Activated T-helper 1 cell treated with Interleukin-2 at 50 U/mL for 16 hours (primary cell): ENCODE measurements at places on chromosomes 11 and 22.

- DNase-seq = no peak
These were observed 5.7 kb upstream of the C1QTNF4 start for GRCh38 chr11:47599902-47600301.

DNA sequence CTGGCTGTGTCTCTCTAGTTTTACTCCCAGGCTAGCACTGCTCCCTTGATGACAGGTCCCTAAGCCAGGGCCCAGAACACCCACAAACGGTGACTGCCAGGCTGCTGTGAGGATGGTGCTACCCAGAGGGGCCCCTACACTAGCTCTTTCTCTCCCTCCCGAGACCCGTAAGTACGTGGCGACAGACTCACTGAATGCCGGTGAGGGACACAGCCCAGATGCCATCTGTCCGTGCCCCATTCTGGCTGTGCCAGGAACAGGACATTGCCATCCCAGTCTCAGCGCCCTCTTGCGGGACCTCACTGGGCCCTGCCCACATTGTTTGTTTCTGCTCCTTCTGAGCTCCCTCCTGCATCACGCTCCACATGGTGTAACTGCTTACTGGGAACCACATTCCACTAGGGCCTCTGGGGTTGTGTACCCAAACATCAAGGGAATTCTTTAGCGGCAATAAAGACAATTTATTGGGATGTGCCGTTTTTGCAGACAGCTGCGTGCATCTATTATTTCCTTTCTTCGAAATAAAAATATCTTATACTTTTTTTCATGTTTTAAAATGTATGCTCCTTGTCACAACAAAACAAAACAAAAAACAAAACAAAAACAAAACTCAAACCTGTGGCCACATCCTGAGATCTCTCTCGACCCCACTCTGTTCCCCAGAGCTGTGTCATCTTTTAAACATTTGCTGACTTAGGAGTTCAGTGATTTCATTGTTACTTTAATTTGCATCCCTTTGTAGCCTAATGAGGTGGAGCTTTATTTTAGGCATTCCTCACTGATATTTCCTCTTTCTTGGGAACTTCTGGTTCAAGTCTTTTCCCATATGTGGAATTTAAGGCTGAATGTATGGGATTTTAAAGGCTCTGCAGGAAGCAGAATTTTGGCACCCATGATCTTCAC lies 4.4 kb upstream of the TPCN2 start:
- DNase-seq = no peak

- no peak for DNase-seq
These were observed 10.7 kb upstream of the NLRP6 start for GRCh38 chr11:267491-267994.

DNA sequence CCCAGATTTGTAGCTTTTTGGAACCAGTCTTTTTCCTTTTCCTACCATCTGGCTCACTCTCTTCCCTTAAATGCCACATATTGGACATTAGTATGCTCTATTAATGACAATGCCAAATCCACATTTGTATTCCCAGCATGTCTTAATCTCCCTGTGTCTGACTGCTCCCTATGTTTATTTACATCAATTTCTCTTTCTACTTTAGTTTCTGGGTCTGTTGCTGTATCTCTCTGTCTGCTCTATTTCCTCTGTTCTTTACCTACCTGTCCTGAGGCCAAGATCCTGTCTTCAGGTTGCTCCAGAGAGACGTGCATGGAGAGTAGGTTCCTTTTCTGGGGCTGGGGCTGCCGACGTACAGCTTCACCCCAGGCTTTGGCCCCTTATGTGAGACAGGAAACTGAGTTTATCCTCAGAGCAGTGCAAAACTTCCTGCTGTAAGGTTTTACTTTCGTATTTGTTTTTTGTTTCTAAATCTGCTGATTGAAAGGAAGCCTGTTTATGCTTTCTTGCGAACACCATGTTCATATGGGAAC lies 25.6 kb downstream of the OR2AG2 start:
- DNase-seq = peak; percentile 21

- DNase-seq = no peak
These were observed 18.1 kb upstream of the RFPL2 start for GRCh38 chr22:32222991-32223390.

DNA sequence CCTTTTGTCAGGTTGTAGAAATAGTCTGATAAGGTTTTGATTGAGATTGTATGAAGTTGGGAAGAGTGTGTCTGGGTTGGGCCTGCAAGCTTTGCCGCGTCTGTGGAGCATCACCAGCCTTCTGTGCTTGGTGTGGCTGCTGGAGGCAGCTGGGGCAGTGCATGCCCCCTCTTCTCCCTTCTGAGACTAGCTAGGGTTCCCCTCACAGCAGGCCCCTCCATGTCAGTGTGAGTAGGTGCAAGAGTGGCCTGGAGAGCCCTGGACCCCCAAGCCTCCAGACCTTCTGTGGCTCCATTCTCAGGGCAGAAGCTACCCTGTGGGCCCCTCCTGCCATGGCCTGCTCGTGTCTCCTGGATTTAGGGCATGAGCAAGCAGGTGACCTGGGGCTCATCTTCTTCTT lies 914.2 kb downstream of the TBC1D22A start:
- no peak for DNase-seq

DNA sequence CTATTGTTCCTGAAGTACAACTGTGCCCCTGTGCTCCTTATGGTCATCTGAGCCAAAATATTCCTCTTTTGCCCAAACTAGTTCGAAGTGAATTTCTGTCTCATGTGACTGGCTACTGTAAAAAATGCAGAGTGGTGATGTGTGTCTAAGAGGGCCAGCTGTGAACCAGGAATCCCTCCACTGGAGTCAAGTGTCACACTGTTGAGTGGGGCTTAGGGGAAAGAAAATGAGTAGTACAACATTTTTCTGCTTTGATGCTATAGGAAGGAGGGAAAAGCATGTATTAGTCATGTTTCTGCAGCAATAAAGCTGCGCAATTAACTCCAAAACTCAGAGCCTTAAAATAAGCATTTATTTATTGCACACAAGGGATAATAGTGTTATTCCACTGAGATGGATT lies 39.8 kb upstream of the HMGXB4 start:
- no peak for DNase-seq

DNA sequence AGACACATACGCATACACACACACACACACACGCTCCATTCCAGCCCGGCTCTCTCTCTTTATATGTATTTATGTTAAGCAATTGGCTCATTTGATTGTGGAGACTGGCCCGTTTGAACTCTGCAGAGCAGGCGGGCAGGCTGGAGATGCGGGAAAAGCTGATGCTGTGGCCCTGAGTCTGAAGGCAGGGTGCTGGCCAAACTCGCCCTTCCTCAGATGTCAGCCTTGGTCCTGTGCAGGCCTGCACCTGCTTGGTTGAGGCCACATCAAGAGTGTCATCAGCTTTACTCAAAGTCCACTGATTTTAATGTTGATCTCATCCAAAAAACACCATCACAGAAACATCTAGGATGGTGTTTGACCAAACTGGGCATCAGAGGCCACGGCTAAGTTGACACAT lies 569.3 kb downstream of the TBC1D22A start:
- DNase-seq = no peak

DNA sequence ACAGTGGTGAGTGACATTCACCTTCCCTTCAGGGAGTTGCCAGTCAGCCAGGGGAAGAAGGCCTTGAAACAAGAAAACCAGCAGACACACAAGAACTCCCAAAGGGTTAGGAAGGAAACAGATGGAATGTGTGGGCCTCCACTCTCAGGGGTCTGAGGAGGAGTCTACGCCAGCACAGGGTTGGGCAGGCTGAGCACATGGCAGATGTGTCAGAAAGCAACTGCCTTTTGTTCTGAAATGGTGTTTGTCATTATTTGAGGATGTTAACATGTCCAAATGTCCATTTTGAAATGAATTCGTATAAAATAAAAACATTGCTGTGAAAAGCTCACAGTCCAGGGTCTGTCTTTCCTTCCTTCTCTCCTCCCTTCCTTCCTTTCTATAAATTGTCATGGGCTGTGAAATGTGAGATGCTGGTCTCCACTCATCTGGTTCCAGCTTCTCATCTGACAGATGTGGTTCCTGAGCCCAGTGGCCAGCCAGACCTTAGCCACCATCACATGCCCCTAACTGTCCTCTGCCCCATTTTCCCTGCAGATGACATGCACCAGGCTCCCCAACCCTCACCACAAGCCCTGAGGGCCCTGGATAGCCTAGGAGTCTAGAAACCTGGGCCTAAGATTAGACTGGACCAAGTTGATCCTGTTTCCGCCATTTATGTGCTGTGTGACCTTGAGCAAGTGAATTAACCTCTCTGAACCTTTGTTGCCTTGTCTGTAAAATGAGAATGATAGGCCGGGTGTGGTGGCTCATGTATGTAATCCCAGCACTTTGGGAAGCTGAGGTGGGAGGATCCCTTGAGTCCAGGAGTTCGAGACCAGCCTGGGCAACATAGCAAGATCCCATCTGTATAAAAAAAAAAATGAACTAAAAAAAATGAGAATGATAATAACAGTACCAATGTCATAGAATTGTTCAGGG lies 56.2 kb upstream of the CRYBB3 start:
- no peak for DNase-seq

DNA sequence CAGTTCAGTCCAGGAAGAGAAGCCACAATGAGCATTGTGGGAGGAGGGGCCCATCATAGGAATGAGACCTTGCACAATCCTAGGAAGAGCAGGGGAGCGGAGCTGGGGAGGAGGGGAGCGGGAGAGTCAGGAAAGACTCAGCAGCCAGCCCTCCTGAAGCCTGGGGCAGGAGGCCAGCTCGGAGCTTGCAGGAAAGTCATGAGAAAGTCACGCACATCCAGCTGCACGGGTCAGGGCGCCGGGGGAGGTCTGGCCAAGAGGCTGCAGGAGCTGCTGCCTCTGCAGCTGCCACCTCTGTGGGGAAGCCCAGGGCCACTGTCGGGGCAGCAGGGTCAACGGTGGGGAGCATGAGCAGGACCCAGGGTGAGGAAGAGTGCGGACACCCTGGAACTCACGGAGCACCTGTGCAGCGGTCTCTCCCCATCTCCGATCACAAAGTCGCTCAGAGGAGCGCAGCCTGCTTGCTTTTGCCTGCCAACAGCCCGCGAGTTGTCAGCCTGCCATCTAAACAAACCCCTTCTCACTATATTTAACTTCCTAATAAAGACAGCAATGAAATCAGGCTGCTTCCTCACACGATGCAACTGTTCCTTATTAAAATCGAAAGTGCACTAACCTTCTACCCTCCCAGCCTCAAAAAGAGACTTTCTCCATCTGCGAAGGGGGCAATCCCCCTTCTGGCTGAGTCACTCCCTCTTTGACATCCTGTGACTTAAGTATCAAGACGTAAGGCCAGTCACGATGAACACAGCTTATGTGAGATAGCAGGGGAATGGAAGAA lies 52.9 kb upstream of the RTL6 start:
- no peak for DNase-seq

- DNase-seq = no peak
These were observed 35.4 kb downstream of the CHRDL2 start for GRCh38 chr11:74695705-74696280.

- DNase-seq = no peak
These were observed 8.9 kb upstream of the OR2D3 start for GRCh38 chr11:6911948-6912347.

- DNase-seq = no peak
These were observed 80.7 kb upstream of the PPARA start for GRCh38 chr22:46069521-46070214.

GRCh38 chr11:72724851-72725723 lies 27.1 kb downstream of the ARAP1 start:
- DNase-seq = peak; percentile 52
